ENCODE measurements at places on chromosomes 16 and 17.

GRCh38 chr17:30555942-30556341 is 78.7 kb downstream of the GOSR1 start:
- no peak for DNase-seq

GRCh38 chr17:69949973-69950695 is 124.9 kb upstream of the KCNJ16 start:
- DNase-seq = no peak

DNA sequence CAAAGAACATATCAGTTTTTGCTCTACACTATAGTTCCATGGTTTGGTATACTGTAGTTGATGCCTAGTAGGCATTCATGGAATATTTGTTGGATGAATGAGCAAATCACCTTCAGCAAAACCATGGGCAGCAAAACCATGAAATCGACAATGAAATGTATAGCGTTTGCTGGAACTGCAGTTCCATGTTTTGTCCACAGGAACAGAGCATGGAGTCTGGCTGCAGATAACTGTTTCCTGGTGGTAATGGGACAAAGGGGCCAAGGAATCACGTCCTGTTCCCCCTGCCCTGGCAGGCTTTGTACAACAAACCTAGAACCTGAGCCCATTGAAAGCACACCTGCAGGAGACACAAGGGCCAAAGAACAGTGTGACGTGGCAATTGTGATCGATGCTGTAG is 101.1 kb downstream of the USP31 start:
- DNase-seq = no peak

- DNase-seq = no peak
Observed at GRCh38 chr17:79779661-79780365, 1.9 kb downstream of the CBX2 start.

- no peak for DNase-seq
Observed at GRCh38 chr16:51237861-51238378, 86.8 kb upstream of the SALL1 start.

- no peak for DNase-seq
Observed at GRCh38 chr16:27385398-27385797, 16.6 kb upstream of the IL21R start.

DNA sequence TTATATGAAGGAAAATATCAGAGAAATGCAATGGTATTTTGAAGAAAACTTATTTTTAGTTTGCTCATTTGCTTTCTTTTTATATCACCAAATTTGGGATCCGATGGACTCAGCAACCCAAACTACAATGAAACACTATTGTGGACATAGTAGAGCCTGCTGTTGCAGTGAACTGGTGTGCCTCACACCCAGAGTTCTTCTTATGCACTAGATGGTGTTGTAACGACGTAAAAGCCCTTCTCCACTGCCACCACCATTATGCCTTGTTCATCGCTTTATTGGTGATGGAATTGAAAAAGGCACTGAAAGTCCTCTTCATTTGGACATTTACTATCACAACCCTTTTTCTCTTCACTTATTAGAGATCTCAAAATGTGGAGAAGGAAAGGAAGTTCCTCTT is 381.3 kb downstream of the CDH8 start:
- DNase-seq = no peak

DNA sequence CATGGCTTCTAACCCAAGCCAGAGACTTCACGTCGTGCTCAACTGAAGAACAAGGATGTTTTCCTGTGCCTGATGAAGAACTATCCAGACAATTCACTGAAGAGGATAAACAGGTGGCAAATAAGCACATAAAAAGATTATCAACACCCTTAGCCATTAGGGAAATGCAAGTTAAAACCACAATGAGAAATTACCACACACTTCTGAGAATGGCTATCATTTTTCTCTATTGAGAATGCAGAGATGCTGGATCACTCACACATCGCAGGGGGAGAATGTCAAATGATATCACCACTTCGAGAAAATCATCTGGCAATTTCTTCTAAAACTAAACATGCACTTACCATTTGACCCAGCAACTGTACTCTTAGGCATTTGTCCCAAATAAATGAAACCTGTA is 162.8 kb downstream of the IRX3 start:
- DNase-seq = no peak

DNA sequence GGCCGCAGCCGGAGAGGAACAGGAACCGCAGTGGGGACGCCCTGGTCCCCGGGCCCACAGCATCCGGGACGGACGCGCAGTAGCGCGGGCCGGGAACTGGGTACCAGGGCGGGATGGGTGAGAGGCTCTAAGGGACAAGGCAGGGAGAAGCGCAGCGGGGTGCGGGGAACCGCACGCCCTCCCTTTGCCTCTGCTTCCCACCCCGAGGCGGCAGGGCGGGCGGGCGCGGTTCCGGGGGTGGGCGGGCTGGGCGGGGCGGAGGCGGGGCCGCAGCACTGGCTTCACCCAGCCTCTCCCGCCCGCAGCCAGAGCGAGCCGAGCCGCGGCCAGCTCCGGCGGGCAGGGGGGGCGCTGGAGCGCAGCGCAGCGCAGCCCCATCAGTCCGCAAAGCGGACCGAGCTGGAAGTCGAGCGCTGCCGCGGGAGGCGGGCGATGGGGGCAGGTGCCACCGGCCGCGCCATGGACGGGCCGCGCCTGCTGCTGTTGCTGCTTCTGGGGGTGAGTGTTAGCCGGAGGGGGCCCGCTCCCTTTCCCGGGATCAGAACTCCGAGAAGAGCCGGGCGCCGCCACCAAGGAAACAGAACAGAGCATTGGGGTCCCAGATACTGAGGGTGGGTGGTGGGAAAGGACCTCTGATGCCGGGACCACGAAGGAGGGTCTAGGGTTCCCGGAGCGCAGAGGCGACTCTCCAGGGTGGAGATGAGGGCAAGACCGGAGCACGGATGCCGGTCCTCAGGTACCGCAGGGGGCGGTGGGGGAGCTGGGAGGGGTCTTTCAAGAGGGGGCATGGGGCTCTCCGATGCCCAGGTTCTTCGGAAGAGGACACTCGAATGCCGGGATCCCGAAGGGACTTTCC is at the start of gene NGFR:
TSS of gene NGFR (plus strand) at position 308 of the 856 bp plus-strand sequence. CDS start at position 433, 125 bp downstream.
- DNase-seq = no peak

- no peak for DNase-seq
Observed at GRCh38 chr16:76162046-76162445, 115.2 kb upstream of the CNTNAP4 start.

GRCh38 chr16:89586853-89587252 is 11.3 kb downstream of the CPNE7 start:
- no peak for DNase-seq

GRCh38 chr17:44751806-44752205 is 7.0 kb upstream of the ADAM11 start:
- no peak for DNase-seq

DNA sequence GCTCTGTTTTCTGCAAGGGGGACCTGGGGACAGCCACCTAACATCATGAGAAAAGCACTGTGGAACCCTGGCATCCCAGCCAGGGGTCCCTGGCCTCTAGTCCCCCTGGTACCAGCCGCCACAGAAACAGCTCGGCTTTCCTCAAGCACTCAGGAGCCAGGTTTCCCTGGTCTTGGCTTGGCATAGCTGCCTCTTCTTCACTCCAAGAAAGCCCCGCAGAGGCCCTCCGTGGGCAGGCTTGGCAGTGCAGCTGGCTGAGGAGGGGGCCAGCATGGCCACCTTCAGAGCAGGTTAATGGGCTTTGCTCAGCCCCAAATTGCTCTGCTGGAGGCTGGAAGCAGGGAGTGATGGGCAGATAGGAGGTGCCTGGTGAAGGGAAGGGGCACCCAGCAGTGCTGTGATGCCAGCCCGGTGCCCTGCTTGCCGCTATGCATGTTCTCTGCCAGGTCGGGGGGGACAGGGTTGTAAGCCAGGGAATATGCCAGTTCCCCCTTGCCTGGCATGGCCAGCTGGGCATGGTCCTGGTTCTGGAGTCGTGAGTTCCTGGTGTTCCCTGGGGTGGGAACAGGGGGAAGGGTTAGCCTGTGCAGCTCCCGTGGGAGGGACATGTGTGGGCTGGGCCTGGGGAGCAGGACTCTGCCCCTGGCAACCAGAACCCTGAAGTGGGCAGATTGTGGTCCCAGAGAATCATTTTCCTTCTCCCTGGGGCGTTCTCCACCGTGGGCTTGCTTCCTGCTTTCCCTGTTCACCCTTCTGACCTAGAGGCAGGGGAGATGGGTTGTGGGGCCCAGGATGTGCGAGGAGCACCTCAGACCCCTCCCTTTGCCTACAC is 3.2 kb downstream of the ANKRD13B start:
- no peak for DNase-seq

DNA sequence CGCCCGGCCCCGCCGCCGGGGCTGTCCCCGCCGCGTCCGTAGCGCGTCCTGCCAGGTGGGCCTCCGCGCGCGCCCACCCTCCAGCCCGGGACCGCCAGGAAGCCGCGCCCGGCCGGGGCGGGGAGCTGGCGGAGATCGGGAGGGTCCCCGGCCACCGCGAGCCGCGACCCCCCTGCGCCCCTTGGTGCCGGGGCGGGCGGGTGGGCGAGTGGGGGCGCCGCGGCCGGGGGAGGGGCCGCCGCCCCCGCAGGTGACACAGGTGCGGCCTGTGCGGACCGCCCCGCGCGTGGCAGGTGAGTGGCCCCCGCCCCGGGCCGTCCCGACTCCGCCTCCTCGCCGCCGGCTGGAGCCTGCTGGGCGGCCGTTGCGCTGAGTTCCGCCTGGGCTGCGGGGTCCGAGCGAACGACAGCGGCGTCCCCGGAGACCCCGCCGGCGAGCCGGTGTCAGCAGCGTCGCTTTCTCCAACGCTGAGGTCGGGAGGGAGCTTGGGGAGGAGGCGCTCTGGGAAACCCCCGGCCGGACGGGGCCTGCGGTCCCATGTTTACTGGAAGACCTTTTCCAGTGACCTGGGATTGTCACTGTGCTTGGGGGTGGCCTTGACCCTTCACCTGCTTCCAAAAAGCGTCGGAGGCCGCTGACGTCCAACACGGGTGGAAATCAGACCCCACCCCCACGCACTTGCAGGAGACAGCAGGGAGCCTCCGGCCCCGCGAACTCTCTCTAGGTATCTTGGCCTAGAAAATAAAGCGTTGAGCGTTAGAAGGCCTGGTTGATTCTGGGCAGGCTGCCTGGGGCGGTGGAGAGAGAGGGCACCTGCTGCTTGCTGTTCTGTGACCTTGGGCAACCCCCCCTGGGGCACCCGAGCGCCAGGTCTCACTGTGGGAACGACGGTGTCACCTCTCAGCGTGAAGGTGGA is 542 bp downstream of the KLHL36 start:
- no peak for DNase-seq

- no peak for DNase-seq
Observed at GRCh38 chr17:39618246-39618913, 8.4 kb upstream of the PPP1R1B start.

GRCh38 chr17:55717898-55718735 is 4.5 kb downstream of the TMEM100 start:
- DNase-seq = no peak

DNA sequence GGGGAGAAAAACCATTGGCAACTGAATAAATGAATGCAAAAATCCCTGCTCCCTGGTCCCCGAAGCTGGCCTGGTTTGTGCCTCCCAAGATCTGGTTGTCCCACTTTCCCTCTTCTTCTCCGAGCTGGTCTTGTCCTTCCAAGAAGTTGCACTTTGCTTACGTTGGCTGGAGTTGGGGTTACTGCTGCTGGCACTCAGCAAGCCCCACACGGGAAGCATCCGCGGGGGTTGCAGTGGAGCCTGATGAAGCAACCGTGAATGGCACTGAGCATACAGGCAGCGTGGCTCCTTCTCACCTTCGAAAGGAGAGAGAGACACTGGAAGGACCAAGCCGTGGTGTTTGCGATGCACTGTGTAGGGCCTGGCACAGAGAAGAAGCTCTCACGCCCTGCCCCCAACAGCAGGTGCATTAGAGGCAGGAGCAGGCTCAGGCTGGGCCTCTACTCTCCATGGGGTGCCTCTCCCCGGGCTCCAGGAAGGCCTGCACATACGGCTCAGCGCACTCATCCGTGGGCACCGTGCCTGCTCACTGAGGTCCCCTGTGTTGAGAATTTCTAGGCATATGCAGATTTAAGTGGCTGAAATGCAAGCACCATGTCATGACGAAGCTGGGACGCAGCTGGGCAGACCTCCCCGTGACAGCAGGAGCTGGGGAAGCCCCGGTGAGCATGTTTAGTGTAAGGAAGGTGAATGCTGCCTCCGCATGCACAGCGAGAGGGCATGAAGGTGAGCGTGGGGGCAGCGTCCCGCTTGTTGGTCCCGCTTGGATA is 12.1 kb downstream of the CA5A start:
- peak; percentile 81 for DNase-seq

- DNase-seq = no peak
Observed at GRCh38 chr17:32519228-32520103, 32.7 kb downstream of the CDK5R1 start.

- no peak for DNase-seq
Observed at GRCh38 chr17:19244781-19245180, 7.6 kb downstream of the EPN2 start.

- no peak for DNase-seq
Observed at GRCh38 chr17:14843086-14843795, 421.9 kb downstream of the PMP22 start.

DNA sequence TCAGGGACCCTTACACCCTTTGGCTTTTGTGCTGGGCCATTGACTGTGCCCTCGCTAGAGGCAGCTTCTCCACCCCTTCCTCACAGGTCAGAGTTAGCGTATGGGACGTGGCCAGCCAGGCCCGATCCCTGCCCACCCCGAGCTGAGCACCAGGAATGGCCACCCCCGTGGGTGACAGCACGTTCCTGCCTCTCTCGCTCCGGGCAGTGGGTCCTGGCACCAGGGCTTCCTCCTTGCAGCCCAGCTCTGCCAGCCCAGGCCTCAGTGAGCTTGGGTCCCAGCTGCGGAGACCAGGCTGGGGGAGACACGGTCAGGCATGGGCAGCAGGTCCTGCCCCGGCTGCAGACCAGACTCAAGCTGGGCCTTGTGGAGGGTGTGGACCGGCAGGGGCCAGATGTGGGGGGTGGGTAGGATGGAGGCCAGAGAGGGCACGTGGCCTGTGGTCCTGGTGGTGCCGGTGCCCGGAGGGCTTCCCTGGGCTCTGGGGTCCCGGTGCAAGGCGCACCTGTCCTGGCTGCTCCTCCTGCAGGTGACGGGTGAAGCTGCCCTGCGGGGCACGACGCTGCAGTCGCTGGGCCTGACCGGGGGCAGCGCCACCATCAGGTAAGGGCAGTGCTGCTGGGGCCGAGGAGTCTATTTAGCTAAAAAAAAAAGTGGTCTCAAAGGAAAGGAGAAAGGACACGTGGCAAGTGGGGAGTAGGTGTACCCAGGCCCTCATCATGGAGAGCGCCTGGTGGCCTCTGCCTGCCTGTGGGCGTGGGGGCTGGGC is 18.2 kb downstream of the ASPSCR1 start:
- DNase-seq = no peak

GRCh38 chr16:55592306-55592705 is 25.8 kb downstream of the CAPNS2 start:
- no peak for DNase-seq

DNA sequence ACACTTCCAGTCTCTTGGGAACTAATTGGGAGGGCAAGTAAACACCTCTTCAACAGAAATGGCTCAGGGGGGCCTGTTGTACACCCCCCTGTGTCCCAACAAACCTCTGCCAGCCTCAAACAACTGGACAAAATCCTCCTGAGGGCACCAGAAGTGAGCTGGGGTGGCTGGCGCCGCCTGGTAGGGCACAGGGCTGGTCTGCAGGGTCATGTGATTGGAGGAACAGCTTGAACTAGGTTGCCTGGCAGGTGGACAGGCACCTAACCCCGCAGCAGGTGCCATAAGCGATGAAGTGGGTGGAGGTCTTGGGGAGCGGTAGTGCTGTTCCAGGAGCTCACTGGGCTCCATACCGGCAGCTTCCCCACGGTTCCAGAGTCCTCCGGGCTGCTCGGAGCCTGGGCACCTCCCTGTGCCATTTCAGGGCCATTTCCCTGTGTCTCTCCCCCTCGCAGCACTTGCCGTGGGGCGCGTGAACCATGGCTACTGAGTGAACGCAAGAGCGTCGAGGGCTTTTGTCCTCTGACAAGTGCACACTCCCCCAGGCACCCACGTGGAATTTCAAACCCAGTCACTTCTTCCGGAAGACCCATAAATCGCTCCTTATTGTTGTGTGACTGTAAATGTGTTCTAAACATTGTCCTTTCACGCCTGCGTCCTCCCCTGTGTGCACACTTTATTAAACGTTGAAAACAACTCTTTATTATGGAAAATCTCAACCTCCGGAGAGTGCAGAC is 101.5 kb downstream of the SEC14L1 start:
- DNase-seq = no peak
